Stimulated activated naive CD8-positive, alpha-beta T cell treated with anti-CD3 and anti-CD28 coated beads, Interleukin-15, amount 100 ng/mL, for 72 hours (primary cell): ENCODE measurements at places on chromosomes 7 and 10.

DNA sequence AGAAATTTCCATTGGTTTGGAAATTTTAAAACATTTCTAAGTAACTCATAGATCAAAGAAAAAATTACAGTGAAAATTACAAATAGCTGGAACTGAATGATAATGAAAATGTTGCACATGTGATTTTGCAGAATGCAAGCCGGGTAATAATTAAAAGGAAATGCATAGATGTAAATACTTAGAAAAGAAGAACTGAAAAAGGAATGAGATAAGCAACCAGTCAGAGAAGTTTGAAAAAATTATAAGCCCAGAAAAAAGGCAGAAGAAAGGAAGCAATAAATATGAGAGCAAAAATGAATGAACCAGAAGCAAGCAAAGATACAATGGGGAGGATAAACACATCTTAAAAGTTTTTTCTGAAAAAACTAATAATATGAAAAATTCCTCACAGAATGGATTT lies 3.2 kb upstream of the TMEM273 start:
- DNase-seq: no peak

- no peak for DNase-seq
These were observed 109.9 kb downstream of the JCAD start for GRCh38 chr10:29949411-29950011.

GRCh38 chr7:122896509-122896908 lies 10.2 kb upstream of the CADPS2 start:
- no peak for DNase-seq

DNA sequence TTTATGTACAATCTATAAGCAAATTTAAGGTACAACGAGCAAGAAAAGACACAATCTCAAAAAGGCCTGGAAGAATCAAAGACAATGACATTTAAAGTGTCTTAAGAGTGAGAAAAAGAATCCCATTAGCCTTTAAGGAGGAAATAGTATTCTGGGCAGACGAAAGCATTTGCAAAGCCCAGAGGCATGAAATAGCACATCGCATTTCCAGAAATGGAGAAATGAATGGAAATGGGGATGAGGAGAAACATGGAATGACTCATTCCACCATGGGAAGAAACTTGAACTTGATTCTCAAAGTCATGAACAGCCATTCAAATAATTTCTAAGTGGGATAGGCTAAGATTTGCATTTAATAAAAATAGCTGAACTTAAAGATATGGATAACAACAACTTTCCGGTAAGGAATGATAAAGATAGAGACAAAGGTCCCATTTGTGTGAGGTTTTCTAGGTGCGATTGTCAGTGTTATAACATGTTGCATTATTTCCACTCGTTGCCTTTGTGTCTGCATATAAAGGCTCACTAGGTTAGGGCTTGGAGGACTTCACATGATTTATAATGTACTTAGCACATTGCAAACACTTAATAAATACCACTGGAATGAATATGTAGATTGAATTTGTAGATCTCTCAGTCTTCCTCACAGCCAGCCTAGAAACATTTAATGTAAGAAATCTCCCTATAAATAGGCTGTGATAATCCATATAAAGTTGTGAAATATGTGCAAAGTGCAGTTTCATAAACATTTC lies 310.3 kb upstream of the KLF6 start:
- DNase-seq: no peak

GRCh38 chr7:30514177-30514576 lies 9.5 kb upstream of the GGCT start:
- no peak for DNase-seq

DNA sequence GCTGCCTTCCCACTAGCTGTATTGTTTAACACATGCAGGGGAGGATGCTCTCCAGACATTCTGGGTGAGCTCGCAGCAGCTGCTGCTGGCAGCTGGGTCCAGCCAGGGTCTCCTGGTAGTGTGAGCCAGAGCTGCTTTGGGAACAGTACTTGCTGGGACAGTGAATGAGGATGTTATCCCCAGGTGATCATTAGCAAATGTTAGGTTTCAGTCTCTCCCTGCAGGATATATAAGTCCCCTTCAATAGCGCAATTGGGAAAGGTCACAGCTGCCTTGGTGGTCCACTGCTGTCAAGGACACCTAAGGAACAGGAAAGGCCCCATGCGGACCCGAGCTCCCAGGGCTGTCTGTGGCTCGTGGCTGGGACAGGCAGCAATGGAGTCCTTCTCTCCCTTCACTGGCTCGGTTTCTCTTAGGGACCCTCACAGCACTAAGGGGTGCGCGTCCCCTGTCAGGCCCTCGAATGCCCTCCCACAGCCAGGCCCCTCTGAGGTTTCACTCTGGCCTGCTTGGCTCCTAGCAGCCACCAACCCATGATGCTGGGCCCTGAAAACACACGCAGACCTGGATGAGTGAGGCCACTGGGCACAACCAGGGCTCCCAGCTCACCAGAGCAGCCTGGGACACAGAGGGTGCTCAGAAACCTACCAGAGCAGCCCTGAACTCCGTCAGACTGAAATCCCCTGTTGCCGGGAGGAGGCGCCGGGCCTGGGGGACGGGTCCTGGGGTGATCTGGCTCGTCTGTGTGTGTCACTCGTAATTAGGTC lies 173.0 kb upstream of the LANCL2 start:
- no peak for DNase-seq

GRCh38 chr7:124263232-124263827 lies 230.5 kb upstream of the TMEM229A start:
- DNase-seq: no peak

GRCh38 chr10:119005362-119006043 lies 24.0 kb upstream of the NANOS1 start:
- DNase-seq: no peak

- DNase-seq: peak; percentile 9
These were observed 52.8 kb downstream of the ARHGAP22 start for GRCh38 chr10:48551861-48552591.

DNA sequence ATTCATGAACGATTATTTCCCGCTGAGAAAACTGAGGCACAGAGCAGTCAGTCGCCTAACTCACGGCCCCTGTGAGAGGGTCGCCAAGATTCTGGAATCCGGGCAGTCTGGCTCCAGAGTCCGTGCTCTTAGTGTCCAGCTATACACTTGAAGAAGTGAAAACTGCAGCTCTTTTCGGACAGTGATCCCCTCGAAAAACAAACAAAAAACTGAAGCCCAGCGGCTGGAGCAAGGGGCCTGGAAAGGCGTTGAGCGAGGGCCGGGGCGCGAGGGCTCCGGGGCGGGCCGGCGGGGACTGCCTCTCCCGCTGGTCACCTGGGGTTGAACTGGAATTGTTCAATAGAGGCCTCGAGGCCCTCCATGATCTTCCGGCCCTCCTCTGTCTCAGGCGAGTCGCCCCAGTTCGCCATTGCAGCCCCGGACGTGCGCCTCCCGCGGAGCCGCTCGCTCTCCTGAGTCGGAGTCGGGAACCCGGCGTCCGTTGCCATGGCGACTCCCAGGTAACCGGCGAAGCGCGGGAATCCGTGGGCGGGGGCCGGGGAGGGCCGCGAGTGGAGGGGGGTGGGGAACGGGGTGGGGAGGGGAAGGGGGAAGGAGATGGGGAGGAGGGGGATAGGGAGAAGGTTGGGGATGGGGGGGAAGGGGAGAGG lies 881 bp downstream of the C10orf67 start:
- peak; percentile 49 for DNase-seq

DNA sequence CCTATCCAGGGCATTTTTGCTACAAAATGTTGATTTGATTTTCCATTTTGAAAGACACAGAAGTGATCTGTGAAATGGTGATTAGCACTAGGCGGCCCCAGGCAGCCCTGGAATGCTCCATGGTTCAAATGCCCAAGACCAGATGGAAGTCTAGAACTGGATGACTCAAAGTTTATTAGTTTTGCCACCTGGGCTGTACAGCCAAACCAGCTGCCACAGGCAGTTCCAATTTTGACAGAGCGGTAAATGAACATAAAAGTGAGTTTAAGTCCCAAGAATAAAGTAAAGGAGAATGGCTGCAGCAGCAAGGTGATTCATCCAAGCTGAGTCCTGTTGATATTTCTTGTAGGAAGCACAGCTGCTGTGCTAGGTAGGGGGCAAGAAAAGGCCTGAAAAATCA lies 180.5 kb downstream of the SUGCT start:
- no peak for DNase-seq

DNA sequence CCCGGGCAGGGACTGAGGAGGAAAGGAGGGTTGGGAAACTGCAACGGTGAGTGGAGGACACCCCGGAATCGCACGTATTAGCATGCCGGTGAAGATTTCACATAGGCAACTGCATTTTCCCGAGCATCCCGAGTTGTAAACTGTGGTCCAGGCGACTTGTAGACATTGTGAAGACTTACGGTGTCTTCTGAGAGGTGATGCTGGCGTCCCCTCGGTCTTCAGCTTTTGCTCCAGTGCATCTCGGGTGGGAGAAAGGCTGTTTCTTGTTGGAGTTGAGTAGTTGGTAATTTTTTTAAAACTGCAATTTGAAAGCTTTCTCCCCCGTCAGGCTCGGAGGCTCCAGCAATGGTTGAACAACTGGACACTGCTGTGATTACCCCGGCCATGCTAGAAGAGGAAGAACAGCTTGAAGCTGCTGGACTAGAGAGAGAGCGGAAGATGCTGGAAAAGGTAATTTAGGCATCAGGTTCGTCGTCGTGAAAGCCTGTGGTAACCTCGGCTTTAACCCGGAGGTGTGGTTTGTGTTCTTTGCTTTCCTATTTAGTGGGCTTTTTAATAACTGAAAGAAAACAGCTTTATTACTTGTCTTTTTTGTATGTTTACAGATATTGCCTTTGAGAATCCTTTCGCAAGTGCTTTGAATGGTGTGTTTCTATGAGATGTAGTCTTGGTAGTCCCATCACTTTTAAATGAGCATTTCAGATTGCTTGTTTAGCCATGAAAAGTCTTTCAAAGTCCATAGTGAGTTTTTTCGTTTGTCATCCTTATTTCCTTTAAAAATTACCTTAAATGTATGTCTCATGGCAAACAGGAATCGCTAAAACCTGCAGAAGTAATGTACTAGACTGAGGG lies 687 bp downstream of the HELLS start:
- no peak for DNase-seq
